ENCODE measurements at places on chromosomes 7 and 10.

DNA sequence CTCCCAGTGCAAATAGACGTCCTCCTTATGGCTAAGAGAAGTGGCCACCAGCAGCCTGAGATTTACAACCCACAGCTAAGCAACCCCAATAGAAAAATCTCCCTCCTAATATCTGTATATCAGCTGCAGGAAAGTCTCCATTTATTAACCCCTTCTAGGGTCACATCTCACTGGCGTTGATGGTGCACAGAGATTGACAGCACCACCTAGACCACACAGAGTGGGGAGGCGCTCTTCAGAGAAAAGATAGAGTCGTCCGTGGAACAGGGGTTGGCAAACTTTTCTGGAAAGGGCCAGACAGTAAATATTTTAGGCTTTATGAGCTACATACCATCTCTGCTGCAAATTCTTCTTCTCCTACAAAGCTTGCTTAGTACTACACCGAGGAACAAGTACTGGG, 60.0 kb downstream of the NAMPT start:
- DNase-seq, result no peak

- DNase-seq, result no peak
These were observed 32.4 kb downstream of the TACC2 start for GRCh38 chr10:122021379-122021778.

DNA sequence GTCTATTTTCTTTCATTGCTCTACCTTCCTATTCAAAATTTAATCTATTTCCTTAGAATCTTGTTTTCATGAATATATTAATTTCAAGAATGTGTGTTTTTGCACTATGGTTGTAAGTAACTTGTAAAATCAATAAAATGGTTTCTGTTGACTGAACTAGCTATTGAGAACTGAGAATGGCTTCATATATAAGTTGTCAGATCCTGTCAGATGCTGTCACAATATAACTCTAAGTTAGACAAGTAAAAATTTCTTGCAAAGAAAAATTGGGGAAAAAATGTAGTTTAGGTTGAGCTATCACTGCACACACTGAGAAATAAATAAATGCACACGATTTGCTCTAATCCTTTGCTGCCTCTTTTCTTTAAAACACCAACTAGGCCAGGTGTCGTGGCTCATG, 89.8 kb downstream of the RAB11FIP2 start:
- no peak for DNase-seq

GRCh38 chr7:111844904-111845671, 282.8 kb upstream of the IMMP2L start:
- DNase-seq, result no peak

GRCh38 chr10:89296220-89296648, 5.6 kb upstream of the IFIT2 start:
- no peak for DNase-seq

DNA sequence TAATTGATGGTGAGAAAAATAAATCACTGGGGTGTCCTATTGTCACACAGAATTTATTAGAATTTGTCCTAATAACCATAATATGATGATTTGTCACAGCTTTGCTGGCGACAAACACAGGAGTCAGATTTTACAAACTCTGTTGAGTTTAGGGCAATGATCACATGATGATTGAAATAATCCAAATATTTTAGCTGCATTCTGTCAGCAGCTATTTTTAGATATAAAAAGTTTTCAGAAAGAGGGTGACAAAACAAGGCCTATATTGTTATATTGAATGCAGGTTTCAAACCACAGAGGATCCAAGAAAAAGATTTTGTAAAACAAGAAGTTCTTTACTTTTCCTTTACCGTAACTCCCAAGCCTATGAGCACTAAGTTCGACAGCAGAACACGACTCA, 178.8 kb downstream of the ADAM12 start:
- DNase-seq, result no peak

DNA sequence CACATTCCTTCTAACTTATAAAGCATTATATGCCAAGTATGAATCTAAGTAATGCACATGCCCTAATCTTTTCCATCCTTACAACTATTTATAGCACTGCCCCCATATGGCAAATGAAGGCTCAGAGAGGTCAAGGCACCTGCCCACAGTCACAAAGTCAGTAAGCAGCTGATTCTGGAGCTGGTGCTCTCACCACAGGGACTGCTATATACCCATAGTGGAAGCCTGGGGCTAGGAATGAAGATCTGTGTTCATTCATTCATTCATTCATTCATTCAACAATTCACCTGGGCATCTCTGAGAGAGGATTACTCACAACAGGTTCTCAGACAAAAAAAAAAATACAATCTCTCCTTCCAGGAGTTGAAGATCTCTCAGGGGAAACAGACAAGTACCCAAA, 213.4 kb downstream of the KCNMA1 start:
- DNase-seq, result no peak

- DNase-seq, result peak; percentile 20
These were observed 279.8 kb downstream of the CAMK1D start for GRCh38 chr10:12628964-12629766.

DNA sequence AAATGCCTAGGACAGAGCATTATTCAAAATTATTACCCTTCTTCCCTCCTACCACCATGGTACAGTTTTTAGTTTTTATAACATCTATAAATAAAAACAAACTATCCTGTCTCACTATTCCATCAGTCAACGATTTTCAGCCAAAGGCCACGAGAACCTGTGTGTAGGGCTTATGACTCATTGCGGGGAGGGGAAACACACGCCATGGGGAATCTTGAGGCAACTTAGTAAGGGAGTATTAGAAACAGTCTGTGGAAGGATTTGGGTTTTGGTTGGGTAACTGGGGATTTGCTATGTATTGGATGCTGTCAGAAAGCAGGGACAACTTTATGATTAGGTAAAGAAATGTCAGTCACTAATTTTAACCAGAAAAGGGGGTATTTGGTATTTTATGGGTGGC, 14.7 kb downstream of the GPR141 start:
- DNase-seq, result no peak

DNA sequence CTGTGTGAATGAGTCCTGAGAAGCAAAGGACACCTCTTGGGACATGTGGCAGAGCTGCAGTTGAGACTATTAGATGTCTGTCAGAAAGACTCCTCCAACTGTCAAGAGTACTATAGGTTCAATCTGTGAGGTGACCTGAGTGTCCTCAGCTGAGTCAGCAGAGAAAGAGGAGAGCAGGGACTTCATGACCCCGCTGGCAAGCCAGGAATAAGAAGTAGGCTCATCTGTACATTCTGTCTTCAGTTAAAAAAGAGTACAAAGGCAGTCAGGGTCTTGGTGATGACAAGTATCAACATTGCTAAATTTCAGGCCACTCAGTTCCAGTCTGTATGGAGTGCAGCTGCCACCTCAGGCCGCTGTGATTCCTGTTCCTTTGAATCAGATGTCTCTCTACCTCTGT, 25.1 kb downstream of the HECTD2 start:
- no peak for DNase-seq

- DNase-seq, result no peak
These were observed 29.1 kb downstream of the NUDCD3 start for GRCh38 chr7:44461387-44461786.

DNA sequence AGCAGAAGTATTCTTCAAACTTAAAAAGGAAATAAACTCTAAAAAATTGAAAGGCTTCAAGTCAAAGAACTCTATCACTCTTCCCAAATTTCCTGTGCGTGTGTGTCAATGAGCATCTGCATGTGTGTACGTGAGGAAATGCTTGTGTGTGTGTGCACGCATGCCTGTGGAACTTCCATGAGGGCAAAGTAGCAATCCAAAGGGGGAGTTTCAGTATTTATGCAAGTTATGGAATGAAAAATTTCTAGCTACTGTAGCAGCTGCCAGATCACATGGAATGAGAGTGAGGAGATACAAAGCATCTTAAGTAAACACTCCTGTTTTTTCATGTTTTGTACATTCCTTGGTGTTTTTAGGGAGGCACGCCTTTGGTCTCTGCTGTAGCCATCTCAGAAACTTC, 152.6 kb downstream of the RAPGEF5 start:
- no peak for DNase-seq

DNA sequence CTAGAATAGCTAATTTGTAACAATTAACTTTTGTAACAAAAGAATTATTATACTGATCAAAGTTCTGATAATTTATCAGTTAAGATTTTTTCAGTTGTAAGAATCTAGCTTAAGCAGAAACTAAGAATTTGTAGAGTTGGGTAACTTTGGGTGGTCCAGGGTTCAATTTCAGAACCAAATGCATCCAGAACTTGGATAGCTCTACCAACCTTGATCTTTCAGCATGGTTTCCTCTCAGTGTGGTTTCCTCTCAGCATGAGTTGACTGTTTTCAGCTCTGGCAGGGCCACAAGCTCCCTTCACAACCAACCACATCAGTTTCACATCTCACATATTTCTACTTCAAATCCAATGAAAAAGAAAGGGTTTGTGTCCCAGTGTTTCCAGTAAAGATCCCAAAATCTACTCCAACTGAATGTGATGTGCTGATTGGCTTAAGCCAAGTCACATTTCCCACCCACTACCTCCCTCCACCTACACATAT, 3.3 kb upstream of the FAS start:
- no peak for DNase-seq

GRCh38 chr7:664402-664775, 62.1 kb upstream of the DNAAF5 start:
- no peak for DNase-seq

GRCh38 chr10:6796231-6796630, 216.2 kb upstream of the PRKCQ start:
- DNase-seq, result no peak

GRCh38 chr7:11208883-11209465, 235.3 kb downstream of the PHF14 start:
- no peak for DNase-seq

DNA sequence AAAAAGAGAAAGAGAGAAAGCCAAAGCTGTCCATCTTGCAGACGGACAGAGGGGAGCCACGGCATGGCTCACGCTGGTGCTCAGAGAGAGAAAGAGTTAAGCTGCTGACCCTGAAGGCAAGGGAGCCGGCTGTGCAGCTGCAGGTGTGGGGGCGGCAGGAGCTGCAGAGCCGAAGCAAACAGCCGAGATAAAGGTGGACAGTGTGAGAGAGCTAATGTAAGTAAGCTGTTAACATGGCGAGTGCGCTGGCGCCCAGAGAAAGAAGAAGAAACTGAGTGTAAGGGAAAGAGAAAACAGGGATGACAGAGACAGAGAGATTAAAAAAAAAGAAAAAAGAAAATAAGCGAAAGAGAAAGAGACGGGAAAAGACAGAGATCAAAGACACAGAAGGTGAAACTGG, 18.2 kb downstream of the COL17A1 start:
- DNase-seq, result no peak

- no peak for DNase-seq
These were observed 24.4 kb downstream of the EPHB4 start for GRCh38 chr7:100802951-100803350.

GRCh38 chr10:48696535-48696873, 11.8 kb downstream of the WDFY4 start:
- no peak for DNase-seq

- DNase-seq, result no peak
These were observed 40.6 kb upstream of the SRGN start for GRCh38 chr10:69047111-69047832.

DNA sequence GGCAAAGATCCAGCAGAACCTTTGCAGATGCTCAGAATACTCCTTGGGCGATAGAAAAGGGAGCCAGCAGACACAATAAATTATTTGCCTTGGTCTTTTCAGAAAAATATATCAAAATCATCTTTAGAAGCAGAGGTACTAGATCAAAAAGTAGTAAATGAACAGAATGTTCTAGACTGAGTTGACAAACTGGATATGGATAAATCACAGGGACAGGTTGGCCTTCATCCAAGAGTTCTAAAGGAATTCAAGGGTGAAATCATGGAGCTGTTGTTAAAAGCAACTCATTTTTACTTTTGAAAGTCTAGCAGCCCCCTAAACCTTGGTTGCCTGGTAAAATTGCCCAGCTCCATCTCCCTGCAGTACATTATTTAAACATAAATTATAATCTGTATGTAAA, 99.1 kb downstream of the PLCE1 start:
- no peak for DNase-seq

GRCh38 chr7:18902892-18903291, 214.5 kb downstream of the TWIST1 start:
- DNase-seq, result no peak

GRCh38 chr7:137120690-137121089, 222.8 kb downstream of the PTN start:
- DNase-seq, result no peak

DNA sequence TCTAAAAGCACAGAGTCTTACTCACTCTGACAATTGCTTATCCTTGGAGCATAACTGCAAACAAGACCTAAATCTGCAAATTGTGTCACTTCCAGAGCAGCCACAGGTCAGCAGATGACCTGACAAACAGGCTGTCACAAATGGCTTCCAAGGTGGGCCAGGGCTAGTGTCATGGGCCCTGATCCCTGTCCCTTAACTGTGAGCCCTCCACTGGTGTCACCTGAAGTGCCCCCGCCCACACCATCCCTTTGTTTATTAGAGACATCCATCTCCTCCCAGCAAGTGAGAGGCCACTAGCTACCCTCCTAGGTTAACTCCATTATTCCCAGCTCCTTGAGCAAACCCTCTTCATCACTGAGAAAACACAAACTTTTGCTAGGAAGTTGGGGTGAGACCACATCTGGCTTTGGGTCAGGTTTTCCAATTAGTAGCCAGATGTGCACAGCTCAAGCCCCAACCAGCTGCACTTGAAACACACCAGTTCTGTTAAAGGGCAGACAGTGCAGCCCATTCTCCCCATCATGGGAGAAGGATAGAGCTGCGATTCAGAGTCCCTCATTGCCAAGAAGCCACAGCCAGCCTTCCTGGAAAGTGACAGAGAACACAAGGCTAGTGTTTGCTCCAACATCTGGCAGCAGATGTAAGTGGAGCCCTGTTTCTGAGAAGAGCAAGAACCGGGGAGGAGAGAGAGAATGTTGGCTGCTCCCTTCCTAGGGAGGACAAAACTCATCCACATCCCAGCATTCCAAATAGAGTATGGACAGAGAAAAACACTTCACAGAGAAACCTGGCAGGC, 75.7 kb upstream of the NANOS1 start:
- no peak for DNase-seq

DNA sequence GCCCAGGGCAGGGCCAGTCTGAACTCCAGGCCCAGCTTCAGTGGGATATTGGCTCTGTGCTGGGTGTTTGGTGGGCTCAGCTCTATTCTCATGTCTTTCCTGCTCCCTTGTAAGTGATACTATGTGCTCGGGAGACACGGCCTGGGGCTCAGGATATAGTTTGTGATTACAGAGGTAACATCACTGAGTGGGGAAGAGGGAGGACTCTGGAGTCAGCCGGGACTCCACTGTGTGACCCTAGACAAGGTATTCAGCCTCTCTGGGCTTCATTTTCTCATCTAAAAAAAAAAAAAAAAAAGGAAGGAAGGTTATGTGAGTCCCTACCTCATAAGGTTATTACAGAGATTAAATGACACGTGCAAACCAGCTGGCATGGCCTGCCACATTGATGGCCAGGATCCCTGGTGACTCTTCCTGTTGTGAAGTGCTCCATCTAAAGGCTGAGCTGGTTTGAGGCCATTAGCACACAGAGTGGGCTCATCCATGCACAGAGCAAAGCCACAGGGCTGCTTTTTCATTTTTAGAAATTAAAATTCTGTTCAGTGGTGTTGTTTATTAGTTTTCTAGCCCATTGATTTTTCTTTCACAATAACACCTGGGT, 15.7 kb downstream of the SLC13A4 start:
- no peak for DNase-seq

- no peak for DNase-seq
These were observed 56.3 kb upstream of the CYP2C8 start for GRCh38 chr10:95125582-95125981.

All from NCI-H1105 (cell line).